ENCODE measurements at places on chromosomes 3 and 15.

DNA sequence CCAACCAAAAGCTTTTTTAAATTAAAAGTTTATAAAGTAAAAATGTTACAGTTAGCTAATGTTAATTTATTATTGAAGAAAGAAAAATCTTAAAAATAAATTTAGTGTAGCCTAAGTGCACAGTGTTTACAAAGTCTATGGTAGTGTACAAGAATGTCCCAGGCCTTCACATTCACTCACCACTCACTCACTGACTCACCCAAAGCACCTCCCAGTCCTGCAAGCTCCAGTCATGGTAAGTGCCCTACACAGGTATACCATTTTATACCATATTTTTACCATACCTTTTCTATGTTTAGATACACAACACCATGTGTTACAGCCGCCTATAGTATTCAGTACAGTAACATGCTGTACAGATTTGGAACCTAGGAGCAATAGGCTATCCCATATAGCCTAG lies 29.1 kb downstream of the SSR3 start:
- peaks cover 55% of the 10 kb centered on the region for H3K36me3 ChIP-seq
- H3K27me3 ChIP-seq, result peaks cover 6% of the 10 kb centered on the region
- H3K27ac ChIP-seq, result no peak overlapping the region
- H3K4me3 ChIP-seq, result no peak overlapping the region
- DNase-seq, result no peak

DNA sequence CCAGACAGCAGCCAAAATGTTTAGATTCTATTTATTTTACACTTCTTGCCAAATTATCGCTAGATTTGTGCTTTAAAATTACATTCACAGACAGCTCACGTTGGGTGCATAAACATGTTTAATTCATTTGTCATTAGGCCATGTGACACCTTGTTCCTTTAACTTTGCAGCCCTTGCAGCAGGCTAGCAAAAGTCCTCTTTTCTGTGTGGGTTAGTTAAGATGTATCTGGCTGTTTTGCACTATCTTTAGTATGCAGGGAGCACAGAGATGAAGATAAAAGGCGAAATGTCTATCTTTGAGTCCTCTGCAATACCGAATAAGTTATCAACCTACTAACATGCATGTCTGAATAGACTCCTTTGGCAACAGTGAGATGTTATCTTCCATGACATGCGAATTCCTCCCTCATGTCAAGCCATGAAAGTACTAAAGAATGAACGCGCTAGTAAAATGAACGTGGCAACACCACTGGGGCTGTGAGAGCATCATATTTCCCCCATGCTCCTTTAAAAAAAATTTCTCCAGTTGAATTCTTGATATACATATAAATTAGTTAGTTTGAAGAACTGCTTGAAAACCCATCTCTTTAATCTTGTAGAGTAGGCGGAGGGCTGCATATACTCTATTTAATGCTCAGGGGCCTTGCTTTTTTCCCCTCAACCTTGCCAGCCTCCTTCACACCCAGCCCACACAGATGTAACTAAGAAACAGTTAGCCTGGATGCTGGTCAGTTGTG lies 620.4 kb upstream of the NR2F2 start:
- H3K27me3 ChIP-seq, result no peaks in the 10 kb centered on the region
- DNase-seq, result no peak
- H3K36me3 ChIP-seq, result no peaks in the 10 kb centered on the region
- no peaks in the 10 kb centered on the region for H3K4me1 ChIP-seq

DNA sequence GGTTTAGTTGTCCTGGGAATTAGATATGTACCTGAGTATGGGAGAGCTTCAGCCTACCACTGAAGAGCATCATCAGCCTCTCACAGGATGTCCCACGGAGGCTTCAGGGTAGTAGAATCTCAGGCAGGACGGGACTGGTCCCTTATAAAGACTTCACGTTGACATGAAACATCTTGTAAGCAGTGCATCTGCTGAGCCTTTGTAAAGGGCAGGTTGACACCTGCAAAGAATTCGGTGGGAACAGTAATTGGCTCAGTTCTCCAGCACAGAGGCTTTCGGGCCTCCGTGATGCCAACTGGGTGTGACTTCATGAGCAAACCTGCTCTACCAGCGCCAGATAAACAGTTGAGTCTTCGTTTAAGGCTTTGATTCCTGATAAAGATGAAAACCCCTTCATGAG lies 26.9 kb upstream of the AVEN start:
- DNase-seq, result no peak
- H3K36me3 ChIP-seq, result no peaks in the 10 kb centered on the region
- H3K4me1 ChIP-seq, result peaks cover 7% of the 10 kb centered on the region
- no peak overlapping the region for H3K4me3 ChIP-seq
- no peaks in the 10 kb centered on the region for H3K27me3 ChIP-seq

GRCh38 chr3:43675593-43675992 lies 15.1 kb upstream of the ABHD5 start:
- no peaks in the 10 kb centered on the region for H3K4me1 ChIP-seq
- peaks cover 11% of the 10 kb centered on the region for H3K27me3 ChIP-seq
- H3K36me3 ChIP-seq, result peaks cover 6% of the 10 kb centered on the region
- no peak overlapping the region for H3K27ac ChIP-seq
- no peak overlapping the region for H3K4me3 ChIP-seq
- DNase-seq, result no peak
